Iris pigment epithelial cell (primary cell): ENCODE measurements at places on chromosomes 2 and 18.

- DNase-seq, result no peak
Observed at GRCh38 chr2:175792199-175792598, 209.9 kb downstream of the LNPK start.

DNA sequence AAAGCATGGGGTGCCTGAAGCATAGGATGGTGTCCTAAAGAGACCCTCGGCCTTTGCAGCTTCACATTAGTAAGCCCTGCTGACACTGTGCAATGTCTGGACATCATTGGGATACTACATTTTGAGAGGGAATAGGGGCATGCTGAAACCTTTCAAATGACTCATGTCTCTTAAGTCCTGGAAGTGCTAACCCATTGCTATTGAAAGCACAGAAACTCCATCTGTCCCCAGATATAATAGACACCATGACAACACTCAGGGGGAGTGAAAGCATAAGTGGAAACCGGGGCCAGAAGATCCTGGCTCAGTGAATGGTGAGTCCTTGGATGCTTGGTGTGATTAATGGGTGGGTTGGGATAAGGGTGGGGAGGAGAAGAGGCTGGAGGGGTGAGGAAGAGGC is 595.5 kb upstream of the ID2 start:
- DNase-seq, result no peak

DNA sequence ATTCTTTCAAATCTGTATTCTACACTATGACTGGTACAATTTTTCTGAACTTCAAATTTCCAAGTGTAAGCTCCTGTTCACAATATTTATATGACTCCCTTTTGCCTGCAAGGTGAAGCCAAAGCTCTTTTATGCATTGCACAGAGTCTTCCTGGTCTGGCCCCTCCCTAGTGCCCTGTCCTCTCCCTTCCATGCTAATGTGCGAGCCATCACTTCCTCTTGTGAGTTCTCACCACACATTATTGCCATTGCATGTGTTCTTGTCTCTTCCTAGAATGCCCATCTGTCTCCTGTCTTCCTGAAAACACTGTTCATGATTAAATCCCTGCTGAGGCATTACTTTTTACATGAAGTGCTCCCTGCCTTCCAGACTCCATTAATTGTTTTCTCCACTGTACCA is 169.9 kb downstream of the MC4R start:
- no peak for DNase-seq

DNA sequence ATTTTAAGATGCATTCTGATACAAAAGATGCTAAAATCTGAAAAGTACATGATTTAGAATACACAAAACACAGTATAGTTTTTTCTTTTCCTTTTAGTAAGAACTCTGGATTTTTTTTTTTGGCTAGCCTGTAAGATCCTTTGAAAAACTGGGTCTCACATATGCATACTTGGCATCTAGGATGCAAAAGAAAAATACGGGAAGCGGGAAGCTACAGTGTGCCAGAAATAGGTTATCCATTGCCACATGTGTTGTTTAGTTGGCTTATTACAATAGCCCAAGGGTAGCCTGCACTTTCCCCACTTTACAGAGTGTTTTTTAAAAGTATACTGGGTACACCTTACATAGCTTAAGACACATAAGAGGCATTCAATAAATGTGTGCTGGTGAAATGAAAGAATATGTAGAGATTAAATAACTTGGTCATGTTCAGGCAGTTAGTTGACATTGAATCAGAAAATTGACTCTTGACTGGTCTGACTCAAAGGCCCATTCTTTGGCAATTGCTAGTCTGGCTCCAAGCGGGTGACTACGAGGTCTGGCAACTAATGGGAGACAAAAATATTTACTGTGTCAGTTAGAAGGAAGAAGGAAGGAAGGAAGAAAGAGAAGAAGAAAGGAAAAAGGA is 286.8 kb upstream of the TRIB2 start:
- DNase-seq, result peak; percentile 85

- DNase-seq, result no peak
Observed at GRCh38 chr18:21526463-21526862, 74.0 kb downstream of the ESCO1 start.

- peak; percentile 71 for DNase-seq
Observed at GRCh38 chr18:31942291-31942998, 483 bp downstream of the TRAPPC8 start.

GRCh38 chr2:150259746-150260145 is 227.7 kb downstream of the RND3 start:
- no peak for DNase-seq

GRCh38 chr2:231391981-231392380 is 3.5 kb upstream of the B3GNT7 start:
- no peak for DNase-seq

- DNase-seq, result peak; percentile 93
Observed at GRCh38 chr18:23627321-23627720, 35.4 kb downstream of the ANKRD29 start.

DNA sequence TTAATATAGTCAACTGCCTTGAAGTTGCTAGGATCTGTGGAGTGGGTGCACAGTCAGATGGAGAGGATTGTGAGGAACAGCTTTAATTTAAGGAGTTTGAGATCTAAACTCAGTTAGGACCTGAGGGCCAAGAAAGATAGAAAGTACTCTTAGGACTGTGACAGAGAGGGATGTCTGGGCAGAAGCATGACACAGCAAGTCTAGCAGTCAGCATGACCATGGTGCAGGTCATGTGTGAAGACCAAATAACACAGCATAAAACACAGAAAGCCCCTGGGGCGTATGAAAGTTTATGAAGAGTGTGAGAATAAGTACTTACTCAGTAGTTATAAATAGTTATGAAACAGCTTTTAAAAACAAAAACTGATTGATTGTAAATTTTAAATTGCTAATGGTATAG is 107.2 kb downstream of the GALNT1 start:
- DNase-seq, result no peak

DNA sequence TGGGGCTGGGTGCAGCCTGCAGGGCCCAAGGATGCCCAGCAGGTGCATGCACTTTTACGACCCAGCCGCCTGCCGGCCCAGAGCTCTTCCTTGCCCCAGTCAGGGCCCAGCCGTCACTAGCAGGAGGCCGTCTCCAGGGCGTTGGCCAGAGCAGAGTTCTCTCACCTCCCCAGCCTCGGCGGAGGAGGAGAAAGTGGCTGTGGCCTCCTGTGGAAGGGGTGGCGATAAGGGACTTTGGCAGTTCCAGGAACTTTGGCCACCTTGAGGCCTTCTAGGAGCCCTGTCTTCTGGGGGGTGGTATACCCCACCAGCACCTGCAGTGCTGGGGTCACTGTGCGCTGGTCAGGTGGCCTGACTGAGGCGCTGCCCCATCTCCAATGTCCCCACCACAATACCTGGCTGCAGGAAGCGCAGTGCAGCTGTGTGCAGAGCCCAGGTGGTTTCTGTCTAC is 22.0 kb downstream of the NPPC start:
- DNase-seq, result no peak

- peak; percentile 73 for DNase-seq
Observed at GRCh38 chr18:51068105-51068504, 38.1 kb downstream of the SMAD4 start.

DNA sequence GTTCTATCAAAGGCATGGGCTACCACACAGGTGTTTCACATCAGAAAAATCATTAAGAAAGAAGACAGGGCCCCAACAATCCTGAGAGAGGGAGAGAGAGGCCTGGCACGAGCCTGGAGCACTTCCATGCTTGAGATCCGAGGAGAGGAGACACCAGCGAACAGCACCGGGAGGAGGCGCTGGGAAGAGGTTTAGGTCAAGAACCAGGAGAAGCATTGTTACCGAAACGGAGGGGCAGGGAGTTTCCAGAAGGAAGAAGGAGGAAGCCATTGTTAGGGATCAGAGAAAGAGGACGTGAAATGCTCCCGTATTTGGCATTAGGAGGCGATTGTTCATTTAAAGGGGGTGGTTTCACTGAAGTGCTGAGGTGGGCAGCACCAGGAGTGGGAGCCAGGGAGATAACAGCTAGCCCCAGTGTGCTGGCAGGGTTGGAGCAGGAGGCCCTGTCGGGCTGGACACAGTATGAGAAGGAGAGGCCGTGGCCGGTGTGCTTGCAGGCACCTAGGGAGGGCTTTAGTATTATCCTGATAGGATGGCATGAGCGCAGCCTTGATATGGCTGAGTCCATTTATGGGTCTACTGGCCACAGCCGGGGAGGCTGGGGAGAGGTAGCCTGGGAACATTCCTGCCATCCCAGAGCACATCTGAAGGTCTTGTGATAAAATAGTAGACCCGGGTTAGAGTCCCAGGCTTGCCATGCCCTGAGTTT is 244.9 kb downstream of the KLHL29 start:
- DNase-seq, result no peak

- peak; percentile 33 for DNase-seq
Observed at GRCh38 chr18:45749918-45750689, 26.1 kb downstream of the SLC14A1 start.

GRCh38 chr2:7881063-7881462 is 800.8 kb upstream of the ID2 start:
- no peak for DNase-seq

DNA sequence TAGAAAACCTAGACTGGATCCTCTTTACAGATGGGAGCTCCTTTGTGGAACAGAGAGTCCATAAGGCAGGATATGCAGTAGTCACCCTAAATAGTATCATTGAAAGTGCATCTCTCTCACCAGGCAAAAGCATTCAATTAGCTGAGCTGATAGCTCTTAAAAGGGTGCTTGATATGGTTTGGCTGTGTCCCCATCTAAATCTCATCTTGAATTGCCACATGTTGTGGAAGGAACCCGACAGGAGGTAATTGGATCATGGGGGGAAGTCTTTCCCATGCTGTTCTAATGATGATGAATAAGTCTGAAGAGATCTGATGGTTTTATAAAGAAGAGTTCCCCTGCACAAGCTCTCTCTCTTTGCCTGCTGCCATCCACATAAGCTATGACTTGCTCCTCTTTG is 96.2 kb upstream of the RMP24 start:
- no peak for DNase-seq

DNA sequence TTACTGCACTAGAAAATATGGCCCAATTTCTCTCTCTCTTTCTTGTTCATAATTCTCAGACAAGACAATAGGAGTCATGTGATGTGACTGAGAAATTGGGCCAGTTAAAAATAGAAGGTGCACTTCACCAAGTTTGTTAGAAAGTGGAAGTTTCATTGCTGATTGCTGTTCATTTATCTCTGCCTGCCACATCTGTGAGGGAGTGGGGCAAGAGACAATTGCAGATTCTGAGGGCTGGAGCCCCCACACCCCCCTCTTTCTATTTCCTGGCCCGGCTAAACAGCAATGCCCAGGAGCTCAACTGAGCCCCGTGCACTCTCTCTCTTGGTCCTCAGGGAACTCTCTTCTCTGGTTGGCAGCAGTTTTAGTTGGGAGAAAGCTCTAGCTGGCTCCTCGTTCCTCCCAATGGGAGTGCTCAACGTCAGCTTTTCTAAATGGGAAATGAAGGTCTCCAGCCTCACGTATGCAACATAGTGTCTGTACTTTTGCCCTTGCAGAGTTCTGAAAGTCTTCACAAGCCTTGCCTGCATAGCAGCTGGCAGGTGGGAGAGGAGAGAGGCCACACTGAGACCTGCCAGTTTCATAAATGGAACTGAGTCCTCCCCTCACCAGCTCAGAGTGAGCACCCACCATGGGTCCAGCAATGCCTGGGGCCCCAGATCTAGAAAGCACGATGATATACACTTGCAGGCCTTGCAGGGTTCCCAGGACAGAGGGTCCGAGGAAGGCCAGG is 115.7 kb downstream of the MYCN start:
- DNase-seq, result no peak

DNA sequence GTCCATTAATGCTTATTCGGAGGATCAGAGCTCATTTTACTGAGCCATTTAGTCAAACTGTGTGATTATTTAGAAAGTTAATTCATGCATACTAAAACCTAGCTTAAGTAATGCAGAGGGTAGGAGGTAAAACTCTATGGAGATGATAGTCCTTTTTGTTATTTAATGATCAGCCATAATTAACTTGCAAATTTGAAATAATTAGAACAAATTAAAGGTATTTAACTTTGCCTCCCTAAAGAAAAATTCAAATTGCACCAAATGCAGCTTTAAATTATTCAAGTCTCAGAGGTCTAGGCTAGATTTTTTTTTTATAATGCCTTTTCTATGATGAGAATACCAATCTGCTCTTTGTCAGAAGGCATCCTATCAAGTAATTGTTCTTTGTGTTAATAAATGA is 310.9 kb downstream of the KIAA1328 start:
- no peak for DNase-seq

DNA sequence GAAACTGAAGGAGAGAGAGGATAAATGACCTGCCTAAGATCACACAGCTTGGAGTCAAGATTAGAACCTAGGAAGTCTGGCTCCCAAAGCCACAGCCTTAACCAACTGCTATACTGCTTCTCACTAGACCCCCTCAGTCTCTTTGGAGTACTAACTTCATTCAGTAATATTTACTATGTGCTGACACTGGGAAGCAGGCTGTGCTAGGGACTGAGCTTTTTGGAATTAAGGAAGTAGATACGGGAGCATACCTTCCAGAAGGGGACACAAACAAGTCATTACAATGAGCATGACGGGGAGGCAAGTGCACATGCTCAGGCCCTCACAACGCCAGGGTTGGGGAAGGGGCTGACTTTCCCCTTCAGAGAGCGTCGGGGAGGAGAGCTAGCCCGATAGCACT is 97.7 kb downstream of the INO80D start:
- DNase-seq, result no peak
